Chondrocyte (in vitro differentiated cells): ENCODE measurements at places on chromosomes 11 and 22.

DNA sequence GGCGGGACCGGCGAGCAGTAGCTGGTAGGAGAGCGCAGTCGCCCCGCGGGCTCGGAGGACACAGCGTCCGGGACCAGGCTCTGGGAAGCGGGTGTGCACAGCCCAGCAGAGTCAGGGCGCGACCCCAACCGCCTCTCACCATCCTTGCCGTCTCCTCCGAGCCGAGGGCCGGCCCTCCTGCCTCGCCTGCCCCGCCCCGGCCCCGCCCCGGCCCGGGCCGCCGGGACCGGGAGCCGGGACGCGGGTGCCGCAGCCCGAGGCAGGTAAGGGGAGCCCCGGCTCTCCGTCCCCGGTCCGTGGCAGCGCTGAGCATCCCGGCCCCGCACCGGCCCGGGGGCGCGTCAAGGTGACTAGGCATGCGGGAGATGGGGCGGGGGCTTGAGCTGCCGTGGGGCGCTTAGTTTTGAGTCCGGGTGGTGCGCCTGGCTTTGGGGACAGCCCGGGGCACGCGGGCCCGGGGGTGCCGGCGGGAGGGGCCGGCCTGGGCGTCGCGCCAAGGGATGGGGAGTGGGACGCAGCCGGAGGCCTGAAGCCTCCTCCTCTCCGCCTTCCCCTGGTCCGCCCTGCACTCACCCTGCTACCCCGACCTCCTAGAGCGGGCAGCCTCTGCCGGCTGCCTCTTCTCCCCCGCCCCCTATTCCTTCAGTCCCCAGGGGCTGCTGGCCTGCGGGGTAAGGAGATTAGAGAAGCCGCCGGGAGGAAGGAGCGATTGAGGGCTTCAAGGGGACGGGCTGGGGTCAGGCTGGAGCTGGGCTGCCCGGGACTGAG, at the start of gene ABCG4:
Gene ABCG4 (plus strand): TSS at position 35 of the 768 bp plus-strand sequence. CDS start 914 bp downstream, outside the sequence.
- DNase-seq, result peak; percentile 88

DNA sequence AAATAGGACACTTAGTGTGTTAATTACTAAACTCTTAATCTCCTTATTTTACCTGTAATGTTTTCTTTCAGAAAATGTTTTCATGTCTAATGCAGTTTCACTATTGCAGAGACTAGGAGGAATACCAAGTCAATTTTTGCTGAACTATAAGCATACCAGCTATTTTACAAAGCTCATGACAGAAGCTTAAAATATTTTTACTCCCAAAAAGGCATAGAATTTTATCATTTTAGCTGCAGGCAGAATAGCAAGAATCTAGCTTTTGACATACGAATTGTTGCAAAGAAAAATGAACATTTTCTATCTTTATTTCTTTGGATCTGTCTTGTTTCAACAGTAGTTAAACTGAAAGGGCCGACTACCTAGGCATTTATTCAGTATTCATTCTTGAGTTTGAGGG, 366.9 kb downstream of the FAT3 start:
- DNase-seq, result no peak

GRCh38 chr11:20045098-20045688, 115.1 kb downstream of the DBX1 start:
- no peak for DNase-seq

- DNase-seq, result no peak
Measured at GRCh38 chr11:44963136-44963535, 12.5 kb upstream of the TP53I11 start.

DNA sequence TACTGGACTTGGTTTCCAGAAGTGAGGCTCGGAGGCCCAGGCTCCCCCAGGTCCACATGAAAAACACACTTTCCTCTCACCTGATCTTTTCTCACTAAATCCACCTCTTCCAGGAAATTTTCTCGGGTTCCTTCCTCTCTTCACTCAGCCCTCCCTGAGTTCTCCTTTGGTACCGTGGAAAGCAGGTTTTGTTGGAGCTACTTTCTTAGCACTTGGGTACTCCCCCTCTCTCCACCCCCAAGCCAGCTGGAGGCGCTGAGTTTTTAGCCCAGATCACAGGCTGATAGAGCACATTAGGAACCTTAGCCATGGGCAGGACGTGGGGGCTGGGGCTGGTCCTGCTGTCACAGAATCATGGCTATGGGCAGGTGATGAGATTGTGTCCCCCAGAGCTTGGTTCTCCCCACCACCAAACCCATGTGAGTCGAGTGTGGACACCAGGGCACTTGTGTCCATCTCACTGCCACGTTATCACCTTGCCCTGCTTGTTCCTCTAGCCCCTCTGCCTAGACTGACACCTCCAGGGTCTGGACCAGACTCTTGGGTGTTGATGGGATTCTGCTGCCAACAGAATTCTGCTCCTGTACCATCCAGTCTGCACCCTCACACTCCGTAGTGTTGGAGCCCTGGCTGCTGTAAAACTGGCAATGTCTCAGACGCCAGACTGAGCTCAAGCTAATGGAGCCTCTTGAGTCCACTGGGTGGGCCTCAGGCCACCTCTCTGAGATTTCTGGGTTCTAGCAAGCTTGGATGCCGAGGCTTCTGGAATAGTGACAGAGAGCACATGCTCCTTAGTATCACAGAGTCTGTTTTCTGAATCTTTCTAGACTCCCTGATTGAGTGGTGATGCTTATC, 74.9 kb upstream of the NARS2 start:
- DNase-seq, result no peak

DNA sequence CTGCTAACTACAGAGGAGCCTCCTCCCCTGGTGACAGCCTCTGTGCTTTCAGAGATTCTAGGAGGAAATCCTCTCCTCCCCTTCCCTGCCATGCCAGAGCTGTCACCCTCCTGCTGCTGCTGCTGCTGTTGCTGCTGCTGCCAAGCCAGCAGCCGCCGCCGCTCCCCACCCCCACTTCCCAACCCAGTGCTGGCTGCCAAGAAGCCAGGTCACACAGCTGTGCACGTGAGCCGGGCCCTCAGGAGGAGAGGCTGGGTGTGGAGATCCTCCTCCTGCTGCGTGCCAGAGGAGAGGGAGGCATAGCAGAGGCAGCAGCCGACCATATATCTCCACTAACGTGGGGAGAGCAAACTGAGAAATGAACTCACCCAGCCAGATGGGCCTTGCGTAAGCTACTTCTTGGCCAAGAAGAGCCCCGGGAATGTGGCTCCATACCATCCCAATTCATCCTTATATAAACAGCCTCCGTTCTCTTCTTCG, 12.4 kb downstream of the CRY2 start:
- peak; percentile 98 for DNase-seq

- DNase-seq, result peak; percentile 92
Measured at GRCh38 chr22:49968831-49969661, 8.5 kb downstream of the PIM3 start.

DNA sequence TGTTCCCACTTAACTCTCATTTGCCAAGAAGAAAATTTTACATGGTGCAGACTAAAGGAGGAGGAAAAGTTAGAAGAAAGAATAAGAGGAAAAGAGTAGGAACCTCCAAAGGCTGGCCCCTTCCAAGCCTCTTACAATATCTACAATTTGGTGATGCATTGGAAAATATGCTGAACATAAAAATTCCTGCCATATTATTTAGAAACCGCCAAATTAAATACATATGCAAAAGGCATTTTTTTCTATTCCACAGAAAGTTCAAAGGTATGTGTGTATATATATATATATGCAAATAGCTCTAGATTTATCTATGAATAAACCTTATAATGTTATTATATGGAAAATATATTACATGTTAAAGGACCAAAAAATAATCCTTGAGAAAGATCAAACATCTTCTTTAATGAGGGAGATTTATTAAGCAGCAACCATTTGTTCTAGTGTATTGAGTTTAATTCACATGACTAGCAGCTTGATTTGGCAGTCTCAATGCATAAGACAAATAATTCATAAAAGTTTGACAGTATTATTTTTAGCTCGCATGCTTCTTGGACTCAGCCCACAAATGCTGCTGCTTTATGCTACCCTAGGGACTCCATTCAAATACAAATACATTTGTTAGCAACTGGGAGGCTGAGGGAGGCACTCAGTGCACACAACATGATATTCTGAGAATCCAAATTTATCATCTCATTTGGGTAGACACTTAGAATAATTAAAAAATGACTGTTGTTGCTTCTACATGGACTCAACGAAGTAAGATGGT, 184.9 kb downstream of the SBF2 start:
- DNase-seq, result no peak

- peak; percentile 86 for DNase-seq
Measured at GRCh38 chr11:70078781-70079616, 882 bp downstream of the ANO1 start.

- DNase-seq, result no peak
Measured at GRCh38 chr22:36211237-36211861, 9.7 kb upstream of the APOL4 start.

GRCh38 chr11:14623036-14623435, 20.6 kb upstream of the PDE3B start:
- no peak for DNase-seq

DNA sequence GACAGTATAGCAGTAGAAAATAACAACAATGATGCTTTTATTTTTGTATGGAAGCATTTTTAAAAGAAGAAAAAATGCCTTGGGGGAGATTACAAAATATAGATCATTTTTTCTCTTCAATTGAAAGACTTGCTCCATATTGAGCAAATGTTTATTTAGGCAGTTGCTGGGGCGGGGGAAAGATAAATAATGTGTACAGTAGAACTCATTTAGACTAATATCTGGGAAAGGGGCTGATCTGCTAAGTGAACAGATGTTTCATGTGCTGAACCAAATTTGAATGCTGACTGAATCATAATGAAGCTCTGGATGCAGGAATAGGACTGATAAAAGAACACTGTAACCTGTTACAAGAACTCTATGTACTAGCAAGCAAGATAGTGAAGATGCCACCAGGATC, 457.1 kb upstream of the TENM4 start:
- no peak for DNase-seq

DNA sequence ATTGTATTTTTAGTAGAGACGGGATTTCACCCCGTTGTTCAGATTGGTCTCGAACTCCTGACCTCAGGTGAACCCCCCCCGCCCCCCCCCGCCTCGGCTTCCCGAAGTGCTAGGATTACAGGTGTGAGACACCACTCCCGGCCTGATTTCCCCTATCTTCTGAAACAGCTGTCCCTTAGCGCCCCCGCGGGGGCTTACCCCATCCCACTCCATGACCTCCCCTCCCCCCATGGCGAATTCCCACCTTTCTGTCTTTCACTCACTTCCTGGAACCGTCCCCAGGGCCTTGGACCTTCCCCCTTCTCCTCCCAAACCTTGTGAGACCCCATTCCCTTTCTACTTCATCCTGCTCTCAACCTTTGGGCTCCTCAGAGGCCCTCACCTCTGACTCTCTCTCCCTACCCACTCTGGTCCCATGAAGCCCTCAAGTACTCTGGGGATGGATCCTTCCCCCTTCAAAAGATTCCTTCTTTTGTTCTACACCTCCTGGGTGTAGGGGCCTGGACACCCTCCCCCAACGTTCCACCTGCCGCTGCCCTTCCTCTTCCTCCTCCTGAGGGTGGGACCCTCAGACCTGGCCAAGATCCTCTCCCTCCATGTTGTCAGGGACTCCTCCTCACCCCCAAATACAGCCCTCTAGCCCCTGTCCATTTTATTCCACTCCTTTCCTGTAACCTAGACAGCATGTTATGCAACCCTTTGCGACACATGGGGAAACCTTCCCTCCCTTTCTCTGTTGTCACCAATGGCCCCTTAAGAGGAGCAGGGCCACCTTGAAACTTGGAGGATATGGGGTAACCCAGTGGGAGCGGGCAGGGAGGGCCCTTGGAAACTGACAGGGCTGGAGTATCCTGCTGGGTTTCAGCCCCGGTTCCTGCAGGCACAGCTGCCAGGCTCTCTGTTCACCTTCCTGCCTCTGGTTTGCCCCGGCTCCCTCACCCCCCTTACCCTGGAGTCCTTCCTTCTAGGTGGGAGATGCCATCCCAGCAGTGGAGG, 1.1 kb downstream of the PRDX5 start:
- DNase-seq, result peak; percentile 68

DNA sequence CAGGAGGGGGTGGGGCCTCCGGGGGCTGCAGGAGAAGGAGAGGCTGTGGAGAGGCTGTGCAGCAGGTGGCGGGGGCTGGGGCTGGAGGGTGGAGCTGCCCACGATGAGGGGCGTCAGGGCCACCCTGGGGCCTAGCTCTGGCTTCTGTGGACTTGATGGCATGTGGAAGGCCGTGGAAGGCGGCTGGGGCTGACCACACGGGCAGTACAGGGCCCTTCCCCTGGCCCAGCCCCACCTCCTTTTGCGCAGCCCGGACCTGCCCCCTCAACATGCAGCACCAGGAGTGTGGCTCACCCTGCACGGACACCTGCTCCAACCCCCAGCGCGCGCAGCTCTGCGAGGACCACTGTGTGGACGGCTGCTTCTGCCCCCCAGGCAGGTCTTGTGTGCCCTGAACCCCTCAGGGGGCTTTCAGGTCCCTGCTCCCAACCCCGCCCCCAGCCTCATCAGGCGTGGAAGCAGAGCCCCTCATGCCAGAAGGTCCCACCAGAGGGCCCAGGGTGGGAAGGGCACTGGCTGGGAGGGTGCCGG, 6.1 kb downstream of the MUC5B start:
- peak; percentile 87 for DNase-seq

- DNase-seq, result peak; percentile 56
Measured at GRCh38 chr11:119338318-119338890, 2.3 kb downstream of the C1QTNF5 start.

DNA sequence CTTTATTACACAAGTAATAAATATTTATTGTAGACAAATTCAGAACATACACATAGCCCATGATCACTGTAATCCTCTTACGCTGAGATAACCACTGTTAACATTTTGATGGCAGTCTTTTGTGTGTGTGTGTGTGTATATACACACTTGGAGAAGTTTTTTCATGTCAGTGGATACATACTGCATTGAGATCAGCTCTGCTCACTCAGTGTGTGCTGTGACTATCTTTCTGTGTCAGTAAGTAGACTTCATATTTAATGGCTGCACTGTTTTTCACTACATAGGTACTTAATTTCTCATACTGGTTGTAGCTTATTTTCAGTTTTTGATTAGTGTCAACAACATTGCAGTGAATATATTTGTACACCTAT, 82.9 kb downstream of the FAM83F start:
- no peak for DNase-seq

DNA sequence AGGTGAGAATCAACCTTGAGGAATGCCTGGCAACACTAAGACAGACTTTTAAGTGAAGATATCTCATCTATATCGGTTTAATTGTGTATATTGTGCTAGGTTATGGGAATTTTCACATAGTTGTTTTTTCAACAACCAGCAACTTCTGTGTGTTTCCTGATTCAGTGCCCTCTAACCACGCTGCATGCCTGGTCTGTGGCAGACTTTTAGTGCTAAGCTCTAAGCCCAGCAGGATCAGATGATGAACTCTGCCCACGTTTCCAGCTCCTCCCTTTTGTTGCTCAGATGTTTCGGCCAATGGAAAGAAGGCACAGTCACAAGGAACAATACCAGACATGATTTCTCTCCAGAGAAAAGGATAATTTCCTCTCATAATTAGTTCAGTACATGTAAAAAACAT, 1.4 kb upstream of the VWA5A start:
- no peak for DNase-seq

GRCh38 chr22:50153756-50154140, 16.8 kb upstream of the PANX2 start:
- DNase-seq, result no peak

DNA sequence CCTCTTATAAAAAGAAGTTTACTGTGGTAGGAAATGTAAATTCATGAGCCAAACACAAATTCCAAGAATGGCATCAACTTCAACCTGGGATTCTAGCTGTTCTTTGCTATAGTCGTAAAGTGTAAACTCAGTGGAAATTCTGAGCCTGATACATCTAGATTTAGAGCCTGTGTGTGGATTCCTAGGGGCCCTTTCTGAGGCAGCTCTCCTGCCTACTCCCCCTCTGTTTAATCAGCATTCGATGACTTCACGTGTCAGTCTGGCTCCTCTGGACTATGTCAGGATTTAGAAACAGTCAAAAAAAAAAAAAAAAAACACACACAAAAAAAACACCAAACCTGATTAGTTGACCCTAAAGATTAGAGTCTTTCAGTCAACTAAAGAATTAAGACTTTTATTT, 93.1 kb upstream of the SC5D start:
- DNase-seq, result no peak
